ENCODE measurements at places on chromosomes 16 and 17.
A peak's percentile ranks its signal among the peaks of the same experiment; 100 is the strongest.

GRCh38 chr17:44829523-44830358 is at the start of gene GJC1:
Gene GJC1 (minus strand): TSS chr17:44830287. CDS start chr17:44805817, 24,470 bp downstream.
- no peak for DNase-seq

- no peak for DNase-seq
Measured at GRCh38 chr16:15866451-15866850, 9.6 kb upstream of the MYH11 start.

DNA sequence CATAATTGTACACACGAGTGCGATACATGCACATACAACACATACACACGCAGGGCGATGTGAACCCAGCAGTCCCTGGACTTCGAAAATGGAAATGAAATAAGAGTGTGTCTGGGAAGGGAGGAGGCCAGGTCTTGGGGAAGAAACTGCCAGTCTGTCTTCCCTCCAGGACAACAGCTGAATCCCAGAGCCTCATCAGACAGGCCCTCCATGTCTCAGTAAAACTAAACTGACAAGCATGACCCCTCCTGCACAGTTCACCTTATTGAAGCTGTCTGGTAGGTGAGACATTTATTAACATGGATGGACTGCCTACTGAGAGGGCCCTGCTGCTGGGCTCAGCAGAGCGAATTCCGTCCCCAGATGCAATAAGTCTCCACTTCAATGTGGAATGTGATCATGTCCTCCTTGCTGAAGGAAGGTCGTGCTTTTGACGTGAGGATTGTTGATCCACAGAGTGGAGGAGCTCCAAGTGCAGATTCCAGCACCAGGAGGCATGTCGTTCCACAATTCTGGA is 117.4 kb downstream of the SOX9 start:
- DNase-seq, result no peak

DNA sequence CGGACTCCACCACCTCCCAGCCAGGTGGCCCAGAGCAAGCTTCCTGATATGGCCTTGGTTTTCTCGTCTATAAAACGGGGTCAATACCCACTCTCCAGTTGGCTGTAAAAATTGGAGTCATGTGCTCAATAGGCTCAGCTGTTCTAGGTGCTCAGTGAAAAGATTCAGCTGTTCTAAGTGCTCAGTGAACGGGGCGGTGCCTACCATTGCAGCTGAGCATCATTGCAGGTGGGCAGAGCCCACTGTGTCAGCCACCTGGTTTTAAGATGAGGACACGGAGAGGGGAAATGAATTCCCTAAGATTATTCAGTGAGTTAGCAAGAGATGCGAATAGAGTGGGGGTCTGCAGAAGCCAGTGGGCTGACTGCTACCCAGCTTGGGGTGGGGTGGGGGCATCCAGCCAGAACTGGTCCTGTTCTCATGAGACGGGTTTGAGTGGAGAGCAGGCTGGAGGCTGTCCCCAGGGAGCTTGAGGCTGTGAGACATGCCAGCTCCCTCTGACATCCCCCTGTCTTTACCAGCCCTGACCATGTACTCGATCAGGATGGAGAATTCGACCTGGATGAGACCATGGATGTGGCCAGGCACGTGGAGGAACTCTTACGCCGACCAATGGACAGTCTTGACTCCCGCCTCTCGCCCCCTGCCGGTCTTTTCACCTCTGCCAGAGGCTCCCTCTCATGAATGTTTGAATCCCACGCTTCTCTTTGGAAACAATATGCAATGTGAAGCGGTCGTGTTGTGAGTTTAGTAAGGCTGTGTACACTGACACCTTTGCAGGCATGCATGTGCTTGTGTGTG is 21.9 kb downstream of the STAT5A start:
- DNase-seq, result no peak

GRCh38 chr16:71514476-71514875 is 11.8 kb upstream of the CHST4 start:
- DNase-seq, result no peak

- DNase-seq, result no peak
Measured at GRCh38 chr16:73240920-73241319, 193.0 kb upstream of the ZFHX3 start.

GRCh38 chr17:19418251-19418992 is 7.4 kb downstream of the RNF112 start:
- DNase-seq, result no peak

DNA sequence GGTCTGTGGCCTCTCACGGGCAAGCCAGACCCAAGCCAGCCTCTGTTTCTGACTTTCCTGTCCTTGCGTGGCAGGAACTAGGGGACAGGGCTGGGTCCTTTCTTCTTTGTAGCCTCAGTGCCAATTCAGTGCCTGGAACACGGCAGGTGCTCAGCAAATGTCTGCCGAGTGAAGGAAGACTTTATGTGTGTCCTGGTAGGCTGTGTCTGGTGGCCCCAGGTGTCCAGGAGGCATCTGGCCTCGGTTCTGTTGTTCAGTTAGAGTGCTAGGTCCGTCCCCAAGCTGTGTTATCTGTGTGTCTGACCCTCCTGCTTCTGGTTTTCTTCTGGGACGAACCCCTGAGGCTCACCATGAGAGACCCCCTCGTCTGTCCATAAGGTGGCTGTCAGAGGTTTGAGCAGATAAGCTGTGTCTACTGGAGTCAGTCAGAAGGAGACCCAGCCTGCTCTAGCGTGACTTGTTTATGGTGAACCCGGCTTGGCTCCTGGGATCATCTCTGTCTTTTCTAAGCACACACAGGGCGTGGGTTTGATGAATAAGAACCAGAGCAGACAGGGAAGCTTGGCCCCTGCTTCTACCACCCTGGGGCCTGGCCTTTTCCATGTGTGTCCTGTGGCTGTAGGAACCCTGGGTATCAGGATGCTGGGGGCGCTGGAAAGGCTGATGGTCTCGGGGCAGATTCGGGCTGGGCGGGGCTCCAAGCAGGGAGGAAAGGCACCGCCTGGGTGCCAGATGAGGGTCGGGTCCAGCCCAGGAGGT is 39.3 kb downstream of the ENGASE start:
- DNase-seq, result no peak

DNA sequence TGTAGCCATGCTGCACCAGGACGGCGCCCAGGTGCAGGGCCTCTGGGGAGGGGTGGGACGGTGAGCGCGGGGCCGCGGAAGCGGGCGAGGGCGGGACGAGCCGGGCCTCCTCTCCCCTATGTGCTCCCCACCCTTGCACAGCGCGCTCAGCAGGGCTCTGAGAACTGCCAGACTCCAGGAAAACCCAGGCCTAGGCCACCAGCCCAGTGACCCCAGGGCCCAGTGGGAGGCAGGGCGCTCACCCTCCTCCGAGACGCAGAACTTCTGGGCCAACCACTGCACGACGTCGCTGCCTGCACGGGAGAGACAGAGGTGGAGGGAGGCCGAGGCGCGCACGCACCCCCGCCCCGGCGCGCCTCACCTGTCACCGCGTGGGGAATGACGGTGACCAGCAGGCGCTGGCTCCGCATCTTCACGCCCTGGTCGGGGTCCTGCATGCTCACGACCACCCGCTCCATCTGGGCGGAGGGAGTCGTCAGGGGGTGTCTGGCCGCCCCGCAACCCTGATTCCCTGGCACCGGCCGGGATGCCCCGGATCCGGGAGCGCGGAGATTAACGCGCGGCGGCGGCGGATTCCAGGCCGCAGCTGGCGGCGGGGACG is 603 bp downstream of the RGS11 start:
- no peak for DNase-seq

GRCh38 chr17:80708480-80708879 is 163.8 kb downstream of the RPTOR start:
- DNase-seq, result no peak

DNA sequence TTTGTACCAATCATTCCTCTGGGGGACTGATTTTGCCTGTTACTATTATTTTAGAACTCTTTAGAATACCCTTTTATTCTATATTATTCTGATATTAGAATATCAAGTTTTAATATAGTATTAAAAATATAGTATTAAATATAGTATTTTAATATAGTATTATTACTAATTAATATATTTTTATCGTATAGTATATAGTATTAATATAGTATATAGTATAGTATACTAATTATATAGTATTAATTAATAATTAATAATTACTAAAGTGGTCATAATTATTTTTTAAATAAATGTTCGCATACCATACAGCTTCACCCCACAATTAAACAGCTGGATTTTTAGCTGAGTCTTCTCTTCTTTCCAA is 73.3 kb downstream of the GNAO1 start:
- DNase-seq, result no peak

DNA sequence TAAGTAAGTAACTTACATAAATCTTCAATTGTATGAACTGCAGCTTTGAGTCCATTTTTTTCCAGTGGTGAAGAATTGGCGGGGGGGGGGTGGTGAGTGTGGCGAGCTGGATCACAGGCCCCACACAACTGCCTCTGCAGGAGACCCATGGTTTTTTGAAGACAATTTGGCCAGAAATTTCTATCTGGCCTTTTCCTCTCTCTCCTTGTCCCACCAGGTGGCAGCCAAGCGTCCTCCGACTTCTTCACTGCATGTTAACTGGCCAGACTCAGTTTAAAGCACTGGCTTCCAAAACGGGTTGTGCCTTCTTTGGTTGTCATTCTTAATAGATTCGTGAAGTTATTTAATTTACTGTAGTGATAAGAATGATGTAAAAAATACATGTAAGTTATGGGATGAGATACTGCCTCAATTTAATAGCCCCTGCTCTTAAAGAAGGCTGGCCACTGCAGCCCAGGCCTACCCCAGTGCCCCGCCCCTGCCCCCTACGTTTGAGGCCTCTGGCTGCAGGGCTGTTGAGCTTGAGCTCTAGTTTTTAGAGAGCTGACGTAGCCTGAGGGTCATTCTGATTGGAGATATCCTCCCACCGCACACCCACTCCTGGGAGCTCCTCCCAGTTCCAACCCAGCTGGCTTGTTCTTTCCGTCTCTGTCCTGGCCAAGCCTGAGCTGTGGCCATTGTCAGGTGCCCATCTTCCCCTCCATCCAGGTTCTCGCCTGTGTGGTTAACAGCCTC is 36.4 kb downstream of the AKAP1 start:
- no peak for DNase-seq

DNA sequence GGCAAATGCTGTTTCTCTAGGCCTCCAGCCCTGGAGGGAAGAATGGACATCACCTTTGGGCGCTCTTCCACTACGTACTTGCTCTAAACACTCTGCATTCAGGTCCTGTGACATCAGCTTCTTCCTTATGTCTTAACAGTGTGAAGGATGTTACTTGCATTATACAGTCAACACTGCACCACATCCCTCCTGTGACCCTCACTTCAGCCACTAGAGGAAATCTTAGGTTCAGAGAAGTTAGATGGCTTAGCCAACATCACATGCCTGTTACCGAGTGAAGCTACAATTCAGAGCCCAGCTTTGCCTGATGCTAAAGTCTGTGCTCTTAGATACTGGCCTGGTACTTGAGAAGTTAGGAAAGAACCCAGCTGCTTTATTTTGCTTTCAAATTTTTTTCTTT is 18.3 kb downstream of the UBFD1 start:
- no peak for DNase-seq

- DNase-seq, result no peak
Measured at GRCh38 chr17:13601776-13602551, at the start of gene HS3ST3A1. Gene HS3ST3A1 (minus strand): TSS chr17:13601929. CDS start chr17:13601129, 800 bp downstream.

DNA sequence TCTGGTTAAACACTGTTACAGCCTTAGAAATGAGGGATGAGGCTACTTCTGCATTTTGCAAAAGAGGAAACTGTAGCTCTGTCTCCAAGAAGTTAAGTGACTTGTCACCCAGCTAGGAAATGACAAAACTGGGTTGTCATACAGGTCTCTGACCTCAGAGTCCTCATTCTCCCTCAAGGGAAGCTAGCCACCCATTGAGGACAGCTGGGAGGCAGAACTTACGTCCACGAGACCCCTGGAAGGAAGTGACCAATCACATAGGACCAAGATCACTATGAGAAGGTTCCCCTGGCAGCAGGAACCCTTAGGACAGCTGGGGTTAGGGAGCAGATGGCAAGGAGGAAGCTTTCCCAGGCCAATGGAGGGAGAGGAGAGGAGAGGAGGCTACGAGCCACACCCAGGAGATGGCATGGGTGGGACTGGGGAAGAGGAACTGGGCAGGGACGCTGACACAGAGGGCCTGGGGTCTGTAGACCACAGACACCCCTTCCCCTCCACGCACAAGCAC is 11.2 kb downstream of the METTL22 start:
- DNase-seq, result no peak

DNA sequence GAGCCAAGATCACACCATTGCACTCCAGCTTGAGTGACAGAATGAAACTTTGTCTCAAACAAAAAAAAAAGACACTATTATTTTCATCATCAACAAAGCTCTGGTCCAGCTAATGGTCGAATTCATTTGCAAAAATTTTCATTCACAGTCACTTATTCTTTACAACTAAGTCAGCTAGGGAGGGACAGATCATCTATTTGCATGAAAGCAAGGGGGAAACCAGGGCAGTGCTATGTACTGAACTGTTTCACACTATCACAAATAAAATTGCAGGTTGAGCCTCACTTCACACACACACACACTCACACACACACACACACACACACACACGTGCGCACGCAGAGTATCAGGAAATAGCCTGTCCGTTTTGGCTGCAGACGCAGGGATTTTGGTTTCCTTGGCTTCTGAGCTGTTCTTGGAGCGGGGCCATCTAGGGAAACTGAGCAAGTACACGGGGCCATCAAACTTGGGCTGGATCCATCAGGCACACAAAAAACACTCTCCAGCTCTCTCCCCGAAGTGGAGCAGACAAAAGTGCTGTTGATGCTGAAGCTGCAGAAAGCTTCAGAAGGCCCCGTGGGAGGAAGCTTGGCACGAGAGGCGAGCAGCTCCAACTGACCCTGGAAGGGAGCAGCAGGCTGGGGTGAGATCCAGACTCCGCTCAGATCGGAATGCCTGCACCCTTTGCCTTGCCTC is 44.3 kb upstream of the HELZ start:
- DNase-seq, result peak; percentile 75

DNA sequence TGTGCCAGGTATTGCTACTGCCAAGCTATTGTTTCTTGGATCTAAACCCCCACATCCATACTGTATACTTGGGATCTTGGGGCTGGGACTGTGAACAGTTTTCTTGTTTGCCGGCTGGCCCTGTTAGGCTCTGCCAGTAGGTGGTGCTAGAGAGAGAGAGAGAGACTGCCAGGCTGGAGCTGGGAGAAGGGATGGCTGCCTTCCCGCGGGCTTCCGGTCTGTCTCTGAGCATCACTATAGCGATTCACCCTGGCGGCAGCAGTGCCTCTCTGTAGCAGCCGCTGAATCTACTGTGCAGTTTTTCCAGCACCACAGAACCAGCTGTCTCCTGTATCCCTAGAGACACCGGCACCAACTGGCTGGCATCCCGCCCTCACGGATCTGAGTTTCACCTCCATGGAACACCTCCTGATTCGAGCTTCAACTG is 201.2 kb downstream of the UTP18 start:
- DNase-seq, result no peak

DNA sequence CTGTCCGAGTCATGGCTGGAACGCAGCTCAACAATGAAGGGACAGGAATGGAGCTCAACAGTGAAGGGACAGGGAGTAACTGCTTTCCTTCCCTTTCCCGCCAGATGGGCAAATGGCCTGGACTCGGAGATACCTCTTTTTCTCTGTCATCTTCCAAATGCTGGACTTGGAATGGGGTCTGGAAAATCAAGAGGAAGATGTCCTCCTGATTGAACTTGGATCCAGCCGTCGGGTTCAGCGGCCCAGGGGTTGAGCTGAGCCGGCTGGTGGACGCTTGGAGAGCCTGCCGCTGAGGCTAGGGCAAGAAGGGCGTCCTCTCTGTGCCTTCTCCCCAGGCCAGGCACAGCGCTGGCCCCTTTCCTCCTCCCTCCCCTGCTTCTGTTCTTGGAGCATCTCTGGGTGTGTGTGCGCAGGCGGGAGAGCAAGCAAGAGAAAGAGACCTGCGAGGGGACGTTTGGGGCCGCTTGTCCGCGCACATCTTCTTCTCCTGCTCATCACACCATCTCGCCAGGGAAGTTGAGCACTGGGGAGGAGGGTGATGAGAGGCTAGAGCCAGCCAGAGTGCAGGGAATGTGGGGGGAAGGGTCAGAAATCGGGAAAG is 6.6 kb downstream of the NEUROD2 start:
- no peak for DNase-seq
